ENCODE measurements at places on chromosomes 6 and 20.

- no peak for DNase-seq
Measured at GRCh38 chr6:148471624-148472159, 129.1 kb downstream of the SASH1 start.

DNA sequence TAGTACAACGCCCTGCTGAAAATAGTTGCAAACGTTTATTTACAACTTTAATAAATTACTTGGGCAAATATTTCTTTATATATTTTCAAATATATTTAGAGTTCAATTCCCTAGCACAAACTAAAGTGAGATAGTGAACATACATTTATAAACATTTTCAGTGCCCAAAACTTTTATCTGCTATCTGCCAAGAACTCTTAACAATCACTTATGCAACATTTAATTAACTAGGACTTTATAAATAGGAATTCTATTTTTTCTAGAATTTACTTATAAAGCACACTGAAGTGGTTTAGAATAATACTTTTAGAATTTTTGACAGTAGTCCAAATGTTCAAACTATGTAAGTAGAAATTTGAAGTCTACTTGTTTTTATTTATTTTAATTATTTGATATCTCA lies 452.6 kb upstream of the RGS17 start:
- DNase-seq: no peak

GRCh38 chr20:36384022-36384619 lies 78.0 kb downstream of the DLGAP4 start:
- DNase-seq: no peak

DNA sequence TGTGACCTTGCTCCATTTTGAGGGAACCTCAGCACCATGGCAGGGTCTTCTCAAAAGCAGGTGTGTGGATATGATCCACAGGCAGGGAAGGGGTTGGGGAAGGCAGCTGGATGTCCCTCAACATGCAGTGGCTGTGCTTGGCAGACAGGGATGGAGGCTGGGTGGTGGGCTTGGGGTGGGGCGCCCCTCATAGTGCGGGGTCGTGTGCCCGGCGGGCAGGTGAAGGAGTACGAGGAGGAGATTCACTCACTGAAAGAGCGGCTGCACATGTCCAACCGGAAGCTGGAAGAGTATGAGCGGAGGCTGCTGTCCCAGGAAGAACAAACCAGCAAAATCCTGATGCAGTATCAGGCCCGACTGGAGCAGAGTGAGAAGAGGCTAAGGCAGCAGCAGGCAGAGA lies 8.0 kb upstream of the ZBTB9 start:
- no peak for DNase-seq
